Esophagus squamous epithelium (tissue), 5 donors: ENCODE measurements at places on chromosomes 12 and 14. TPM values are rescaled to one million over a fixed set of nuclear protein-coding genes. Genes with fewer than 3 reads are reported as not detected.

Gene MED13L
- total RNA-seq: 52.2 TPM

Gene HOTAIR
- not detected for total RNA-seq

Gene PROX2
- not detected for total RNA-seq

Gene DCN
- 50.1 TPM for total RNA-seq

Gene ARMH4
- 2.9 TPM for total RNA-seq

Gene MARCHF9
- 8.4 TPM for total RNA-seq

Gene CLEC14A
- 5.4 TPM for total RNA-seq

Gene MANSC1
- total RNA-seq: 50.2 TPM

Gene ALDH2
- total RNA-seq: 117 TPM

Gene SLC2A13
- total RNA-seq: 2.6 TPM

Gene KCNK13
- total RNA-seq: 0.12 TPM

Gene COX8C
- total RNA-seq: not detected

Gene MARS1
- total RNA-seq: 56.7 TPM

Gene SRRM4
- not detected for total RNA-seq

Gene CEBPE
- total RNA-seq: not detected

Gene CRIP1
- 25.0 TPM for total RNA-seq

Gene ANO4
- total RNA-seq: not detected

Gene BICDL1
- total RNA-seq: 63.7 TPM

Gene RNU4-1
- total RNA-seq: under 0.01 TPM

Gene MAX
- 45.3 TPM for total RNA-seq

Gene AQP6
- total RNA-seq: not detected

Gene WASHC4
- total RNA-seq: 32.3 TPM

Gene TSPAN19
- not detected for total RNA-seq
